NCI-H1105 (cell line): ENCODE measurements at places on chromosomes 5 and 9.

GRCh38 chr5:116872986-116873385 is 298.4 kb upstream of the SEMA6A start:
- no peak for DNase-seq

GRCh38 chr9:124858330-124859046 is 3.3 kb downstream of the RPL35 start:
- DNase-seq, result no peak

GRCh38 chr5:44389823-44390143 is 563 bp upstream of the FGF10 start:
- DNase-seq, result no peak

GRCh38 chr5:78519198-78519941 is 129.2 kb downstream of the LHFPL2 start:
- no peak for DNase-seq

DNA sequence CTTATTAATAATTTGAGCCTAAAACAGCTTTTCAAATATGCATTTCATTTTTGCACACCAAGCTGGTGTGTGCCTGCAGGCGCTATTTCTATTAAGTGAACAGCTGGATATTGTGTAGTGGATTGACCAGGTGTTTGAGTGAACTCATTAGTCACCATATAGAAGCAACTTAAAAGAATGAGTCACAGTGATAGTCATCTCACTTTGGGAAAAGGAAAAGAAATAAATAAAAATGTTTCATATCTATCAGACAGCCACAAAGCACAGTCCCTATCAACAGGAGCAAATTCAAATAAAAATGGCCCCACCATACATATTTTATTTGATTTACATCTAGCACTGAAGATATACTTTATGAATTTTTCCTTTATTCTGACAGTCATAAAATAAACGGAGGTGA is 456.5 kb upstream of the CDH9 start:
- no peak for DNase-seq

- DNase-seq, result no peak
Measured at GRCh38 chr5:52880541-52880940, 92.8 kb downstream of the ITGA1 start.

- no peak for DNase-seq
Measured at GRCh38 chr5:157511651-157512644, 51.9 kb downstream of the NIPAL4 start.

GRCh38 chr9:117073539-117074341 is 341.1 kb downstream of the ASTN2 start:
- no peak for DNase-seq

- DNase-seq, result no peak
Measured at GRCh38 chr9:37060833-37061232, 26.8 kb upstream of the PAX5 start.

DNA sequence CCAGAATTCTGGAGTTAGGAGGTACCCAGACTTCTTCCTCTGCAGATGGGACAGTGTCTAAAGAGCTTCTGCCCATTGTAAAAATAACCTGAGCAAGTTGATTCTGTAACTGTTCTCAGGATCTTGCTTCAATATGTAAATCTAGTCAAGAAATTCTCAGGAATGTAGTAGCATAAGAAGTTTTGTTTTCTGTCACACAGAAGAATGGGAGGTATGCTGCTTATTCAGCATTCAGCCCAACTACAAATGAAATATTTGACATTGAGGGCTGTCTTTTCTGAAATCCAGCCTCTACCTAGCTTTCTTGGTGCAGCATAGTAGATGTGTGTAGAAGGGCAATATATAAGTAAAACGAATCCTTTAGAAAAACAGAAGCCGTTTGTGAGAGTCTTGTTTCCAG is 13.8 kb downstream of the MACIR start:
- no peak for DNase-seq

GRCh38 chr5:104178829-104179456 is 616.4 kb upstream of the NUDT12 start:
- no peak for DNase-seq

GRCh38 chr5:133467826-133468463 is 144.4 kb downstream of the FSTL4 start:
- DNase-seq, result no peak

GRCh38 chr9:68749579-68750159 is 44.6 kb downstream of the PIP5K1B start:
- DNase-seq, result no peak

- DNase-seq, result no peak
Measured at GRCh38 chr5:34718516-34718915, 62.4 kb downstream of the RAI14 start.
